ENCODE measurements at places on chromosomes 5 and 9.

DNA sequence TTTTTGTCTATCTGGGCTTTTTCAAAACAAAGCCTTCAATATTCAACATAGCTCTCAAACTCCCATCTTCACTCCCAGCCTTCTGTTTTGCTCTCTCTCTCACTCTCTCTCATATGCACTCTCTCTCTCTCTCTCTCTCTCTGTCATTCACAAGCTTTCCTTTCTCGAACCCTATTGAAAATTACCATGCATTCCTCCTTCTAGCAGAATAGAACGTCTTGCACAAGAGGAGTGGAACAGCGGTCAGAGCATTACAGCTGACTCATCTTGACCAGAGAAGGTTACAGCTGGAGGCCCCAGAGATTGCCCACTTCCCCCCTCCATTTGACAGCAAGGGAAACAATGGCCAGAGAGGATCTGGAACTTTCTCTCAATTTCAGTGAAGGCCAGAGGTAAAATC, 51.0 kb upstream of the LIFR start:
- DNase-seq, result peak; percentile 69

GRCh38 chr5:175124251-175124813, 319.6 kb downstream of the DRD1 start:
- DNase-seq, result no peak

DNA sequence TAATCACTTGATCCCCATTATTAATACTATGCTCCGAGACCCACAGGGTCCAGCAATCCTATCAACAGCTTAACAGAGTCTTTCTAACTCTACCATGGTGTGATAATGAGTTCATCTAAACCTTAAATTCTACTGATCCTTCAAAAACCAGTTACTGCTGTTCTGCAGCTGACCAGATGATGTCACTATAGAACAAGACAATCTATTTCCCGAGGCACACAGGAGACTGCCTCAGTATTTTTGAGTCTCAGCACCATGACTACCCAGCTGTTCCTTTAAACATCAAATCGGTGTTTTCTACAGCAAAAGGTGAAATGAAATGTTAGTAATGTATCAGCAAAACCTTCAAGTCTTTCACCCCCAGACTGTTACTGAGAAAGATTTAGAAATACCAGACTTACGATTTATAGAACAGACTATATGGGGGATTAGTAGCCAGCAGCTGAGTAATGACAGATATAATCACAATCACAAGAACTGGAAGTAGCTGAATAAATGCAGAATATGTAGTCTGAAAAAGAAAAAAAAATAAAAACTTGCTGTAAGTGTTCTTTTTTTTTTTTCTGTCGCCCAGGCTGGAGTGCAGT, 16.9 kb downstream of the DNAJC18 start:
- peak; percentile 70 for DNase-seq

DNA sequence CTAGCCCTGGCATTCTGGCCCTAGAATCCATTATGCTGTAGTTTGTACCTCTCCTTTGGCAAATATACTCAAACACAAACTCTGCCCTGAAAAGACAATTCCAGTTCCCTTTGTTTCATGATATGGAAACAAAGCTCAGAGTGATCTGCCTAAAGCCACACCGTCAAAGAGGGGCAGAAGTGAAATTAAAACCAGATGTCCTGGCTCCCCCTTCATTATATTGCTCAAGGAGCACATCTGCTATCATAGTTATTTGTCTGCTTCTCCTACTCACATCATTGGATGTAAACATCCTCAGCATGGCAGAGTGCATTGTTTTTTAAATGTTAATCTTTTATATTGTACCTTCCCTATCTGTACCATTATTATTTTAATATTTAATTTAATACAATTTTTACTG, 266.7 kb upstream of the SMARCA2 start:
- no peak for DNase-seq

- no peak for DNase-seq
Observed at GRCh38 chr5:36839489-36840476, 36.8 kb upstream of the NIPBL start.
